ENCODE measurements at places on chromosomes 3 and 15.
A peak's percentile ranks its signal among the peaks of the same experiment; 100 is the strongest.

DNA sequence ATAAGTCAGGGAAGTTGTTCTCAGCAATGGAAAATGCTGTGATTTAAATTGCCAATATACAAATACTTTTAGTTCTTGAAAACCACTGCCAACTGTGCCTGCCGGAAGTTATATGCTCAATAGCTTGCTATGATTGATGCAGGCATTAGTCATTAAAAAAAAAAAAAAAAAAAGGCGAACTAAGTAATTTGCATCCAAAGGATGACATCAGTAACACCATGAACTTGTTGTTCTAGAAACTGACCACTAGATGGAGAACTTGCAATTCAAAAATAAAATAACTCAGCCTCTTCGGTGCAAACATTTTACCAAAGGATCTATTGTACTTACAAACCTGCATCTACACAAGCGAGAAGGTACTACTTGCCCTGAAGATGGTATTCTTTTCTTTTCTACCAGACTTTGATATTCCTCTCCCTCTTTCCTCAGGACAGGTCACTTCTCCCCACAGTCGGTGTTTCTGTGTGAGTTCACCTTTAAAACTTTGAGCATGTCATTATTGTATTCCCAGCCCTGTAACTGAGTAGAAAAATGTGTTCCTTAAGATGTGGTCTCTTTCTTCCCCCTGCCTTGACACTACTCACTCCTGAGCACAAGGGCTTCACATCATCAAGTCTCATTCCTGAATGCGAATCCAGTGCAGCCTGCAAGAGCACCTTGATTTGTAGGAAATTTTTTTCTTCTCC lies 115.0 kb upstream of the VEPH1 start:
- no peak for DNase-seq

GRCh38 chr3:111627092-111627491 lies 31.9 kb upstream of the ZBED2 start:
- no peak for DNase-seq

- no peak for DNase-seq
Observed at GRCh38 chr3:158159714-158160113, 49.8 kb downstream of the RSRC1 start.

- no peak for DNase-seq
Observed at GRCh38 chr15:73575636-73576247, 57.4 kb downstream of the NPTN start.

DNA sequence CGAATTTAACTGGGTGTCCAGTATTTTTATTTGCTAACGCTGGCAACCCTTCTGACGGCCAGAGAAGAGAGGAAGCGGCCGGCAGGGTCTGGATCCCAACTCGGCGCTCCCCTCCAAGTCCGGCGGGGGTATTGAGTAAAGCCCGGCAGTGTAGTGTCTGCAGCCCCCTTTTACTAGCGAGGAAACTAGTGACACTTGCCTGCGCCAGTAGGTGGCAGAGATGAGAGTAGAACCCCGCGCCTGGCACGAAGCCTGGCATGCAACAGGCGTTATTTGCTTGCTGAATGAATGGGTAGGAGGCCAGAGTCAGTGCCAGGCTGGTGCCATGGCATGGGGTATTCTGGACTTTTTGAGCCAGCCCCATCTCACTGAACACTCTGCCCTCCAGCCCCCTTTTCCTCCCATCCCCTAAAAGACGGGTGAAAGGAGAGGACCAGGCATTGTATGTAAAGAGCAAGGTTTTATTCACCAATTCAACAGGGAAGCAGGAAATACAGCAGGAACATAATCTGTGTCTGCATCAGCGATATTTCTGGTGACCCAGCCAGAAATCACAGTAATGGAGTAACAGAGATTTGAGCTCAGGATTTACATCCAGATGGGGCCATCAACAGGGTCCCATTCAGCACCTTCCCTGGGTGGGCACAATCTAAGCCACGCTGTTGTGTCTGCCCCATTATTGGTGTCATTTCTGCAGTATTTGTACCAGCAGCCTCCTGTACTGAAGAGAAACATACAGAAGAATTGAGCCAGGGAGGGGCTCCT lies 788 bp upstream of the WDR73 start:
- peak; percentile 75 for DNase-seq

DNA sequence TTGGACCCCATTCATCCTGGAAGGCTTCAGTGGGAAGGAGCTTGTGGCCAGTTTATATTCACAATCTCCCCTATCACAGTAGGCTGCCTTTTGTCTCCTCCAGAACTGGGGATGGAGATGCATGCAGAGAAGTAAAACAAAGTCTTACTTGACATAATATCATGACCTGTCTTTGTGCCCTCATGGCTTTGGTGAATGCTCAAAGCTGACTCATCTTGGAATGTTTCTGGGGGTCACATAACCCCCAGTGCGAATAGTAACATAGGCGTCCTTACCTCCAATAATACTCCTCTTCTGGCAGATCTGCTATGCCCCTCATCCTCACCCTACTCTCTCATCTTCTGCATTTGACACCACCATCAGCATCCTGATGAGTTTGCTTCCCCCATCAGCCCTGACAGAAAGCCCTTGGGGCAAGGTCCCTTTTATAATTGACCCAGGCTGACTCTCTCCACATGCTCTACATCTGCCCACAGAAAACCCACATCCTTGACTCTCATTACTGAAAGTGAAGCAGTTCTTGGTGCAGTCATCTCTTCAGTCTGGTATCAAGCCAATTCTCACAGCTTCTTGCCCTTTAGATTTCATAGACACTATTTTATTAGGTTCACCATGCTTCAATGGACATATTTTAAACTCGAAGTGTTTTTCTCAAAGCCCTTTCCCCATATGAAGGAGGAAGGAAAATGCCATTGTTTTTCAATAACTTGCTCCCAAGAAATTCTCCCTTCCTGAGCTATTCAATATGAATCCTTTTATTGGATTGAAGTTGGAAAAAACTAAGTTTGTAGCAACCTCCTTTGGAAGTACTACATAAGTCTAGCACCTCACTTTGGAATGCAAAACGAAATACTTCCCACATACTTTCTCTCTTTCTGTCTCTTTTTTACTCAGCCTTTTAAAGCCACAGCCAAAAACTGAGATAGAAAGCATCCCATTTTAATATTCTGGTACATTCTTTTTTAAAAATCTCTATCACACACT lies 36.6 kb downstream of the OSTN start:
- DNase-seq, result no peak

DNA sequence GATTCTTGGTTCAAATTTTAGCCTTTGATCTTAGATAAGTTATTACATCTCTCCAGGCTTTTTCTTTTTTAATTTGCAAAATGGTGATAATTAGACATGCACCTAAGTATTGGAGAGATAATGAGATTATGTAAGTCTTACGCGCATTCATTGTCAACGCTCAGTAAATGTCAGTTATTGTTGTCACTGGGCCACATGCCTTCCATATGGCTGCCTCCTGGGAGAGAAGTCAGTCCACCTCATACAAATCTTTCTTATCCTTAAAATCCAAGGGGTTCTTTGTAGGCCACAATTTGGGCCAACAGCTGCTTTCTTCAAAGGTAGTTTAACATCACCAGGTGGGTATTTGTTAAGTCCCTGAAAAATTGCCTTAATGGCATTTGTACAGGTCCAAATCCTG lies 25.5 kb upstream of the PTPRG start:
- no peak for DNase-seq

DNA sequence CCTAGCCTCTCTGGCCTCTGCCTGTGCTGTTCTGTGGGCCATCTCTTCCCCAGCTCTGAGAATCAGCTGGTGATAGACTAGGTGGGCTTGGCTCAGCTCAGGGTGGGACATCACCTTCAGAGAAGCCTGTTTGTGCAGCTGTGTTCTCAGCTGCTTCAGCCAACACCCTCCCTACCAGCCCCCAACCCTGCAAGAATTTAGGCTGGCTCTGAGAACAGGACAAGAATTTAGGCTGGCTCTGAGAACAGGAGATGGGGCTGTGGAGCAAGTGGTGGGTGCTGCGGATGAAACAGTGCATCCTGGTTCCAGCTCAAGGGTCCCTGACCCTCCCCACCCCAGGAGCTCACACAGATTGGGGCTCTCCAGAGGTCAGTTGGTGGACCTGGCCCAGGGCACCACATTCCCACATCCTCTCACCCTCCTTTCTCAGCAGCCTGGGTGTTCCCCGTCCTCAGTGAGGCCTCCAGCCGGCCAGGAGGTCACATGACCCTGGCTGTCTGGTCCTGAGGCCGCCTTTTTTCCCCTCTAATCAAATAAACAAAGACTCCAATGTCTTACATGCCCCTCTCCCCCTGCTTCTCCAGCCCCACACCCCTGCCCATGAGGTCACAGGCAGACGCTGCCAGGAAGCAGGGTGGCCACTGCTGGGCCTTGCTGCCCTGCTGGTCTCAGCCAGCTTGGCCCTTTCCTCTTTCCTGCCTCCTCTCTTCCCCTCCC lies 14.9 kb downstream of the PLEKHO2 start:
- DNase-seq, result no peak

GRCh38 chr3:115363071-115363470 lies 216.0 kb upstream of the ZBTB20 start:
- DNase-seq, result no peak

GRCh38 chr15:41492597-41493204 lies 973 bp upstream of the ITPKA start:
- DNase-seq, result no peak

GRCh38 chr3:69865925-69866679 lies 126.8 kb downstream of the MITF start:
- no peak for DNase-seq

- DNase-seq, result no peak
Observed at GRCh38 chr3:29590461-29590860, 309.6 kb downstream of the RBMS3 start.

DNA sequence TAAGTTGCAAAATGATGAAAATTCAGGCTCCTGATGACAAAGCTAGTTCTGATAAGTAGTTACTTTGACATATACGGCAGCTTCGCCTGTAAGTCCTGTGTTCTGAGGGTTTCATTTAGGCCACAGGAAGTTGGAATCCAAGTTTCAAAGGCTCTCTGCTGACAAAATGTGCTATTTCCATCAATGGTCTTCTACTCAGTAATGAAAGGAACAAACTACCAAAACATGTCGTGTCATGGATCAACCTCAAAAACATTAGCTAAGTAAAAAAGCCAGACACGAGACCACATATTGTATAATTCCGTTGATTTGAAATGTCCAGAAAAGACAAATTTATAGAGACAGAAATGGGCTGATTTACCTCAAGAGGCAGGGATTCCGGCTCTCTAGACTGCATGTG lies 22.5 kb downstream of the NGRN start:
- no peak for DNase-seq

- DNase-seq, result no peak
Observed at GRCh38 chr3:124653797-124654469, 76.3 kb upstream of the UMPS start.

GRCh38 chr15:72106068-72106467 lies 11.9 kb downstream of the MYO9A start:
- no peak for DNase-seq

DNA sequence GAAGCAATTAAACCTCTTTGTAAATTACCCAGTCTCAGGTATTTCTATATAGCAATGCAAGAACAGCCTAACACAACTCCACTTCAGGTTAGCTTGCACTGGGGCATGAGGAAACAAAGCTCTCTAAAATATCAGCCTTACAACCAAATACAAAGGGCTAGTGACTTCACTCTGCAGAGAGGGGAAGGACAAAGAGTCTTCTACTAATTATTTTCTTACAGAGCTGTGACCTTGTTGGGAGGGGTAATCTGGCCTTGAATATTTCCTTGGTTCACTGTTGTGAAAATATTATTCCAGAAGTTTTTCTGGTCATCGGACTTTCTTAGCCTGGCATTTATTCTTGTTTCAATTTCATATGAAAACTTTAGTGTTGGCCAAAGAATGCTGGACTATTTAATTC lies 334.4 kb upstream of the CTNNB1 start:
- DNase-seq, result no peak

DNA sequence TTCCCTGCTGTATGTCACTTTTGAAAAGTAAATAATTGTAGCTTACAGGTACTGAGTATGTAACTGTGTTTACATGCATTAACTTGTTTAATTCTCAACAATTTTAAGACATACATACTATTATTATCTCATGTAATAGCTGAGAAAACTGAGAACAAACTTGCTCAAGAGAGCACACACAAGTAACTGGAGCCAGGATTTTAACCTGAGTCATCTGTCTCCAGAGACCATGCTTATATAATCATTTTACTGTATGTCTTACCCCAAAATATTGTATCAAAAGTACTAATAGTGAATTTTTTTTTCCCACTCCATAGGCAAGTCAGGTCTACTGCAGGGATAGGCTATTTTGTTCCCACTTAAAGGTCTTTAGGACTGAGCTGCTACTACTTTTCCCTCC lies 95.4 kb downstream of the FEZF2 start:
- DNase-seq, result no peak

GRCh38 chr3:38743043-38743442 lies 73.0 kb downstream of the SCN10A start:
- DNase-seq, result no peak

DNA sequence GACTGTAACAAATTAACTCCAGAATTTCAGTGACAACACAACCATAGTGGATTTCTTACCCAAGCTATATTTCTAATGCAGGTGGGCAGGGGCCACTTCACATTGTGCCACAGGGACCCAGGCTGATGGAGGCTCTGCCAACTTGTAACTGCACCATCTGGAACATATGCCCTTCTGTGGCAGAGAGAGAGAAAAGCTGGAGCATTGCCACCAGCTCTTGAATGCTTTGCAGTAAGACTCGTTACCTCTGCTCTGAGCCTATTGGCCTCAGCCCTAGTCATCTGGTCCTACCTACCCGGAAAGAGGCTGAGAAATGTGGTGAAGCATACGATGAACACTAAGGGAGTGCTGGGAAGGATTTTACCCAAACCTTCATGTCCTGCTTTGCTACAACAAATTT lies 587.1 kb downstream of the ZNF385D start:
- DNase-seq, result no peak

GRCh38 chr3:66138336-66139313 lies 82.2 kb upstream of the SLC25A26 start:
- no peak for DNase-seq

DNA sequence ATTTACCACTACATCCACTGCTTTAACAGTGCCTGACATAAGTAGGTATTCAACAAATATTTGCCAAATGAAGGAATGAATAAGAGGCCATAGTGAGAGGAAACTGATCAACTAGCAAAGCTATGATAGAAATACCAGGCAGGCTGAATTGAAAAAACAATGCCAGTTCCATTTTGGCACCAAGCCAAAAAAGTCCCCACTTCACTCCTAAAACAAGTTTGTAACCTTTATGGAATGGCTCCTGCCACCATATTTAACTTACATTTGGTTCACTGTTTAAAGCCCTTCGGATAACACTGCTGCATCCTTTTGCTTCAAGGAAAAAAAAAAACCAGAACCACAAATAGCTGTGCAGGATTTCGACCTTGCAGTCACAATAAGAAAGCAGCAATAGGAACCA lies 166.1 kb downstream of the FRMD5 start:
- no peak for DNase-seq
